Epithelial cell of prostate (primary cell): ENCODE measurements at places on chromosomes 13 and 19.

GRCh38 chr13:111283991-111284390 lies 36.5 kb upstream of the TEX29 start:
- no peak for DNase-seq

- DNase-seq, result no peak
Observed at GRCh38 chr19:55227241-55228014, 1.1 kb downstream of the TMEM86B start.

GRCh38 chr19:36169084-36169760 lies 17.0 kb upstream of the COX7A1 start:
- no peak for DNase-seq

DNA sequence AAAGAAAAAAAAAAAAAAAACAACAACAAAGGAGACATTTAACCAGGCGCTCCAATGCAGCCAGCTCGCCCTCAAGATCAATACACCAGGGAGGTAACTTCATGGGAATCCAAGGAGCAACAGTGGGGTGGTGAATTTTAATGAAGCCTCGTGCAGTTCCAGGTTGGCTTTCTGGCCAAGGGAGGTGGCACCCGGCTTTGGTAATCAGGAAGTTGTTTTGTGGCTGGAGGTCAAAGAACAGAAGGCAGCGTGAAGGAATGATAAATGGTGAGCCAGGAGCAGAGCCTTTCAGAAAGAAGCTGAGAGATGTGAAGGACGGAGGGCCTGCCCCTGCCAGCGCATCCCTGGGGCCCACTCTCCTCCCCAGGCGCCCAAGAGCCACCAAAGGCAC lies 188.2 kb upstream of the TSC22D1 start:
- no peak for DNase-seq

DNA sequence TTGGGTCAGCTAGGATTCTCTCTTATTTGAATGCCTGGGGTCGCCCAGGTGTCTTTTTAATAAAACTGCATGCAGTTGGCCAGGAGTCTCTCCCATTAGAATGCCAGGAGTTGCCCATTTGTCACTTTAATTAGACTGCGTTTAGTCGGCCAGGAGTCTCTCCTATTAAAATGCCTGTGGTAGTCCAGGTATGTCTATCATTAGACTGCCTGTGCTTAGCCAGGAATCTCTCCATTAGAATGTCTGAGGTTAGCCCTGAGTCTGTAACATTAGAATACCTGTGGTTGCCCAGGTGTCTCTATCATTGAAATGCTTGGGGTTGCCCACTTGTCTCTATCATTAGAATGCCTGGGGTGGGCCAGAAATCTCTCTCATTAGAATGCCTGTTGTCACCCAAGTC lies 1470.9 kb downstream of the UQCRFS1 start:
- DNase-seq, result peak; percentile 5

DNA sequence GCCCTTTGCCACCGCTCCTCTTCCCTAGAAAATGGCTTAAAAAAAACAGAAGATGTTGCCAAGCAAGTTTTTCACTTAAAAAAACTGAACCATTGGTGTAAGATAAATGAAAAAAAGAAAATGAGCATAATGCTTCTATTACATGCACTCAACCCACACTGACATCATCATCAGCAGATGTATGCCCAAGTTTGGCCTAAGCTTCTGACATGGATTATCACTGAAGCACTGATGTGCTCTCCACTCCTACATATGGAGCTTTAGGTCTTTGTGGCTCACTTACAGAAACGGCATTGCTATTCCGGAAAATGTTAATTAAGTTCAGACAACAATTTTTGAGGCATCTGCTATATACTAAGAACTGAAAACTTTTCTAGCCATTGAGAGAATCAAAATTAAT lies 8.0 kb downstream of the RXFP2 start:
- DNase-seq, result no peak

GRCh38 chr13:80276371-80277289 lies 64.3 kb downstream of the SPRY2 start:
- no peak for DNase-seq

- no peak for DNase-seq
Observed at GRCh38 chr13:21010621-21011020, 50.8 kb downstream of the LATS2 start.

GRCh38 chr13:41520660-41521630 lies 63.6 kb downstream of the RGCC start:
- no peak for DNase-seq

- no peak for DNase-seq
Observed at GRCh38 chr19:46732172-46732938, 13.5 kb upstream of the FKRP start.

- DNase-seq, result peak; percentile 45
Observed at GRCh38 chr19:40305403-40305802, 20.3 kb upstream of the AKT2 start.

DNA sequence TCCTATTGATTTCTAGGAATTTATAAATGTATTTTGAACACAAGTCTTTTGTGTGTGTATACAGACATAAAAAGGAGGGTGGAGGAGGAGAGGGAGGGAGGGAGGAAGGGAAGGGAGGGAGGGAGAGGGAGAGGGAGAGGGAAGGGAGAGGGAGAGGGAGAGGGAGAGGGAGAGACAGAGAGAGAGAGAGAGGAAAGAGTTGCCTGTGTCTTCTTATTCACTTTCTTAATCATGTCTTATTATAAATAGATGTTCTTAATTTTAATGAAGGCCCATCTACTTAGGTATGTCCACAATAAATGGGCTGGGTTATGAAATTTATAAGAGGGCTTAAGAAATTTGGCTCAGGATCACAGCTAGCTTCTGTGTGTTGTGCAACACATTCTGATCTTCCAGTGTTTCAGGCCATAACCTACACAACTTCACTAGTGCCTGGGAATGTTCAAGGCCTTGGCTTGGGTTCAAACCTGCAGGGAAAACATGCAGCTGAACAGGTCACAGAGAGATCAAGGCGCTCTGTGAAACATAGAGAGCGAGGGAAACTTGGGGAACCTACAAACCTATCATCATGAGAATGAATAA lies 39.3 kb downstream of the ZNF45 start:
- DNase-seq, result no peak

DNA sequence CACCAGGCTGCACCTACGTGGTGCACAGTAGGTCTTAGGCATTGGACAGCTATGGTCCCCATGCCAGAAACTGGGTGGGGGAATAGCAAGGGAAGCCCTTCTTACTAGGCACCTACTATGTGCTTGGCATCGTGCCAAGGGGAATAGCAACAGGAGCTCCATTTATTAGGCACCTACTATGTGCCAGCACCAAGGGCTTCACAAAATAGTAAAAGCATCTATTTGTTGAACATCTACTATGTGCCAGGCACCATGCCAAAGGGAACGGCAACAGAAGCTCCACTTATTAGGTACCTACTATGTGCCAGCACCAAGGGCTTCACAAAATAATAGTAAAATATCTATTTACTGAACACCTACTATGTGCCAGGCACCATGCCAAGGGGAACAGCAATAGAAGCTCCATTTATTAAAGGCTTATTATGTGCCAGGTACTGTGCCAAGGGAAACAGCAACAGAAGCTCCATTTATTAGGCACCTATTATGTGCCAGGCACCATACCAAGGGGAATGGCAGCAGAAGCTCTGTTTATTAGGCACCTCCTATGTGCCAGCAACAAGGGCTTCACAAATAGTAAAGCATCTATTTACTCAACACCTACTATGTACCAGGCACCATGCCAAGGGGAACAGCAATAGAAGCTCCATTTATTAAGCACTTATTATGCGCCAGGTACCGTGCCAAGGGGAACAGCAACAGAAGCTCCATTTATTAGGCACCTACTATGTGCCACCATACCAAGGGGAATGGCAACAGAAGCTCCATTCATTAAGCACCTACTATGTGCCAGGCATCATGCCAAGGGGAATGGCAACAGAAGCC lies 108.5 kb downstream of the PTPRS start:
- DNase-seq, result no peak

- DNase-seq, result no peak
Observed at GRCh38 chr13:112747256-112747655, 57.4 kb downstream of the ATP11A start.

GRCh38 chr13:102017248-102017647 lies 384.6 kb downstream of the FGF14 start:
- no peak for DNase-seq

- DNase-seq, result no peak
Observed at GRCh38 chr13:111153977-111154332, 38.8 kb downstream of the ARHGEF7 start.

GRCh38 chr19:19427944-19428343 lies 22.5 kb downstream of the GATAD2A start:
- no peak for DNase-seq

- no peak for DNase-seq
Observed at GRCh38 chr13:20270163-20270865, 38.2 kb upstream of the GJB6 start.

DNA sequence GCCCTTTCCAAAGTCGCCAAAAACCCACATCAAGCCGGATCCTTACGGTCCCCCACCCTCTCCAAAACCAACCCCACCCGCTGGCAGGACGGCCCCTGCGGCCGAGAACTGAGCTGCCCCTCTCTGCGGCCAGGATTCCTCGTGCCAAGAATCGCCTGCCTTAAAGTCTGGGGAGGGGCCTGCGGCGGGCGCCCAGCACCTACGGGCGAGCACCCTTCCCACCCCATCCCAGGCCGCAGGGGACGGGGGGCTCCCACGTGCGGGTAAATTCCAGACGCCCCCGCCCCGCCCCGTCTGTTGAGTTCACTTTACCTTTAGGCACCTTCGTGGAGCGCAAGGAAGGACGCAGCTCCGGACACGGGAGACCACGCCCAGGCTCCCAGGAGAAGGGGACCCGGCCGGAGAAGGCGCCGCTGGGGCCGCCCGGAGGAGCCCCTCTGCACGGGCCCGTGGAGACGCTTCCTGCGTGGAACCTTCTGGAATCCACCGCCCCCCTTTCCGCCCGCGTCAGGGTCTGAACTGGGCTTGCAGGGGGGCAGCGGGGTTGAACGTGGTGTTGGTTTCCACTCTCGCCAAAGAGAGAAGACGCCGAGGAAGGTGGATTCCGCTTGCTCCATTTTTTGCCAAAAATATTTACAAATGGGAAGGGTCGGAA lies 22.8 kb downstream of the ONECUT3 start:
- DNase-seq, result no peak

DNA sequence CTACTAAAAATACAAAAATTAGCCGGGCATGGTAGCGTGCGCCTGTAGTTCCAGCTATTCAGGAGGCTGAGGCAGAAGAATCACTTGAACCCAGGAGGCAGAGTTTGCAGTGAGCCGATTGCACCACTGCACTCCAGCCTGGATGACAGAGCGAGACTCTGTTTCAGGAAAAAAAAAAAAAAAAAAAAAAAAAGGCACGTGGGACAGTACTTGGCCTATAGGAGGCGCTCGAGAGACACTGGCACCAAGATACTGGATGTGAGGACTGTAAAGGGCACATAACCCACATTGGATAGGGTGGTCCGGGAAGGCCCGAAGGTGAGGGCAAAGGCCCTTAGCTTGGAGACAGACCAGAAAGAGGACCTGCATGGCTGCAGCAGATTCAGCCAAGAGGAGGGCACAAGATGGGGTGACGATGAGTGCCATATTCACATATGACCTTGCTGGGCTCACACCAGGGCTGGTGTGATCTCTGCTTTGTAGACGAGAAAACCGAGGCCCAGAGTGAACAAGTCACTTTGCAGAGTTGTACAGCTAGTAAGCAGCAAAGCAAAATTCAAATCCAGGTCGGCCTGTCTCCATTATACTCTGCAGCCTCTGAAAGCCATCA lies 89.4 kb downstream of the DPF1 start:
- no peak for DNase-seq

DNA sequence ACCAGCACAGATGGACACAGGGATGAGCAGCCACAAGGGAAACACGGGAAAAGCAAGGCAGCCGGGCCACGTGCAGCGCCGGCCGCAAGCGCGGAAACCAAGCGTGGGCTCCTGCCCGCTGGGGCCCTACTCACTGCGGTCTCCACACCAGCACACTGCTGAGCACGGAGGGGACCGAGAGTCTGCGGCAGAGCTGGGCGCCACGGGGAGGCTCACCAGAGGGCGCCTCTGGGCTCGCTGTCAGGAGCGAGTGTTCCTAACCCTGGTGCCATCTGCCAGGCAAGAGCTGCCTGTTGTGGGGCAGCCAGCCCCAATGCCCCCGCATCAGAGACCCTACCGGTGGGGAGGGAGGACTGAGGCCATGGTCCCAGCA lies 26.5 kb downstream of the MPND start:
- no peak for DNase-seq

DNA sequence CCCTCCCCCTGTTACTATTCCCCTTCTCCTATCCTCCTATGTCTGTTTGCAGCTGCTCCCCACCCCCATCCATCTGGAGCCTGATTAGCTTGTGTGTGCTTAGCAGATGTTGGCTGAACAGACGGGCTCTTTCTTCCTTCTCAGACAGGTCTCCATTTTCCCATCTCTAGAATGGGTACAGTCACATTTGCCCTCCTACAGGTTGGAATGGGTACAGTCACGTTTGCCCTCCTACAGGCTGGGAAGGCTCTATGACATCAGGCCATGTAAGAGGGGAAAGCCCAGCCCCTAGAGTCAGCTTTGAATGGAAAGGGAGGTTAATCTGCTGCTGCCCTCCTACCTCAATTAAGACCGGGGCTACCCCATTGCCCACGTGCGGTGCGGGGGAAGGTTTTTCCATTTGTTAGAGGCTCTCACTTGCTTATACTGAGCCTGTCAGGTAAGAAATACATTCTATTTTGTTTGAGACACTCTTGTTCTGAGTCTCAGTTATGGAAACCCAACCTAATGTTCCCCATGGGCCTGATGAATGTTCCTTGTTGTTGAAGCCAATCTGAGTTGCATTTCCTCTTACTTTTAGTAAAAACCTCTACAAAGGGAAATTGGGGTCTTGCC lies 2.2 kb upstream of the CLEC17A start:
- no peak for DNase-seq

GRCh38 chr19:19443902-19444680 lies 38.6 kb downstream of the GATAD2A start:
- DNase-seq, result no peak

DNA sequence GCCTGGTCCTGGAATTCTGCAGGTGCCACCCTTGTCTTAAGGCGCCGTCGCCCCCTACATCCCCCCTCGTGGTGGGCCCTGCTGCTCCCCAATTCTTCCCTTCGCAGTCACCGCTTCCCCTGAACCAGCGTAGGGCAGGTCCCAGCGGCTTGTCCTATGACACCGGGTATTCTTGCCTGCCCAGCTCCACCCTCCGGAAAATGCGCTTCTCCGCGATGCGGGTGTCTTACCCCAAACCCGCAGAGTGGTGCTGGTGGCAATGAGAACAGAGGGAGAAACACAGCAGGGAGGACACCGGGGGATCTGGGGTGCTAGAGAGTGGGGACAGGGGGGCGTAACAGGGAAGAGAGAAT lies 9.0 kb downstream of the ZNF808 start:
- DNase-seq, result no peak

DNA sequence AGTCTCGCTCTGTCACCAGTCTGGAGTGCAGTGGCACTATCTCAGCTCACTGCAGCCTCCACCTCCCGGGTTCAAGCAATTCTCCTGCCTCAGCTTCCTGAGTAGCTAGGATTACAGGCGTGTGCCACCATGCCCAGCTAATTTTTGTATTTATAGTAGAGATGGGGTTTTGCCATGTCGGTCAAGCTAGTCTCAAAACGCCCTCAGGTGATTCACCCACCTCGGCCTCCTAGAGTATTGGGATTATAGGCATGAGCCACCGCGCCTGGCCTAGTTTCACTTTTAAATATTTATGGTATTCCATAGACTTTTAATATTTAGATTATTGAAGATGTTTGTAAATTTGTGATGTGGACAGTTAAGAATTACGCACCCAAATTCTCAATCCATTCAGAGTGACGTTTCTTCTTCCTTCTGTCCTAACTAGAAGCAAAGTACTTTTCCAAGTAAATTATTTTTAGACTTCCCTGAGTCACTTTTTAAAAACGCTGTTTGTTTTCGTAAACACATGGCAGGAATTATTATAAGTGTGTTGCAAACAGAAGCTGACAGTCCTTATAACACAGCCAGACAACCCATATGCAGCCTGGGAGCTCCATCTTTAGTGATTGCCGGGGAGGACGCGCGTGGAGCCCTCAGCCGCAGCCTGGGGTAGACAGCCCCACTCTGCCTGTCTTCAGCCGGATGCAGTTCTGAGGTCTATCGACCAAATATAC lies 131.7 kb downstream of the ATP11A start:
- DNase-seq, result no peak
